ENCODE measurements at places on chromosomes 1 and 21. TPM values are rescaled to one million over a fixed set of nuclear protein-coding genes. Genes with fewer than 3 reads are reported as not detected.

The FLG2 gene
- not detected for total RNA-seq

The PDZK1 gene
- 0.95 TPM for total RNA-seq

The ATAD3C gene
- not detected for total RNA-seq

The PKLR gene
- not detected for total RNA-seq

The OPRD1 gene
- 0.14 TPM for total RNA-seq

The MLLT11 gene
- total RNA-seq: 10.3 TPM

The FAAH gene
- total RNA-seq: 0.77 TPM

The LAMC2 gene
- 21.0 TPM for total RNA-seq

The MAP10 gene
- total RNA-seq: 1.2 TPM

The LIX1L gene
- 8.5 TPM for total RNA-seq

The UTS2 gene
- total RNA-seq: not detected

The RGSL1 gene
- total RNA-seq: not detected

The LCE1C gene
- not detected for total RNA-seq

The EXTL1 gene
- not detected for total RNA-seq

The FMO3 gene
- not detected for total RNA-seq

The CD52 gene
- not detected for total RNA-seq

The SLC1A7 gene
- not detected for total RNA-seq

The SERINC2 gene
- 25.3 TPM for total RNA-seq

The AMIGO1 gene
- total RNA-seq: 1.1 TPM

The CCDC17 gene
- 0.37 TPM for total RNA-seq

The OR2T2 gene
- not detected for total RNA-seq

The NHLH2 gene
- not detected for total RNA-seq

The STYXL2 gene
- total RNA-seq: not detected

The FCRL6 gene
- total RNA-seq: not detected

The RNU1-1 gene
- total RNA-seq: not detected

The TFF3 gene
- not detected for total RNA-seq

The OR2L5 gene
- not detected for total RNA-seq

The VWA5B1 gene
- not detected for total RNA-seq

The FAM43B gene
- 4.5 TPM for total RNA-seq

The KIAA0040 gene
- 0.16 TPM for total RNA-seq

The AMPD1 gene
- not detected for total RNA-seq

The BEND5 gene
- not detected for total RNA-seq

The WNT4 gene
- total RNA-seq: 0.67 TPM

The LYPD8 gene
- total RNA-seq: 0.21 TPM

The CLIC6 gene
- 0.09 TPM for total RNA-seq

The PLA2G2C gene
- not detected for total RNA-seq

The RNF220 gene
- total RNA-seq: 65.4 TPM

The GUCA2A gene
- not detected for total RNA-seq

The RIPK4 gene
- total RNA-seq: 13.4 TPM

Data from A549 treated with RU486 at 1 μM for 4 hours (cell line).